ENCODE measurements at places on chromosomes 1 and 21.

DNA sequence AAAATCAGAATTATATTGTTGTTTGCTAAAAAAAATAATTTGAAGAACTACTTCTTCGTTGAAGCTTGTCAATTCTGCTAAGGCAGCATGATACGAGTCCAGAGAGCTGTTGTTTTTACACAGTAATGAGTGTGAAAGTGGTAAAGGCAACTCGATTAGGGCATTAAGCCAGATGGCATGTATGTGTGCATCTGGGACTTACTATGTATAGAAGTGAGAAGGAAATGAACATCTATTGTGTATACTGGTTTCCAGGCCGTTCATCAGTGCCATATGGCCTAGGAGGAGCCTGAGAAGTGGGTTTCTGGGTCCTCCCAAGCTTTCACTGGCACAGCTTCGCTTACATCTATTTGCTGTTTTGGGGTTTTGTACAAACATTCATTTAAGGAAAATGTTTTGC lies 5.7 kb downstream of the CTPS1 start:
- no peak for DNase-seq

DNA sequence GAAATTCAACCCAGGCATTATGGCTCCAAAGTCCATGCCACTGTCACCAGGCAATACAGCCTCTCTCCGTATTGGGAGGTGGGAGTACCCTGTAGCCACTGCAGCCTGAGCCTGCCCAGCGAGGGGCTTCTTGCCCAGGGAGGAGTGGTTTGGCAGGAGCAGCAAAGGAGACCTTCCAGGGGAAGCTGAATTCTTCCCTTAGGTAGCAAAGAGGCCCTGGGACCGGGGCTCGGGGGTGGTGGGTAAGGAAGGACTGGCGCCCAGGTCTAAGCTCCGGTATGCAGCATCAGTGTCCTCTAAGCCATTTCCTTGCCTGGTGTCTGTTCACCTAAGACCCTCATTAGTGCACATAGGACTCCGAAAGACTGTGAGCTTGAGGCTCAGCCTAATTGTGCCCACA lies 17.0 kb downstream of the TNNT2 start:
- DNase-seq, result no peak

DNA sequence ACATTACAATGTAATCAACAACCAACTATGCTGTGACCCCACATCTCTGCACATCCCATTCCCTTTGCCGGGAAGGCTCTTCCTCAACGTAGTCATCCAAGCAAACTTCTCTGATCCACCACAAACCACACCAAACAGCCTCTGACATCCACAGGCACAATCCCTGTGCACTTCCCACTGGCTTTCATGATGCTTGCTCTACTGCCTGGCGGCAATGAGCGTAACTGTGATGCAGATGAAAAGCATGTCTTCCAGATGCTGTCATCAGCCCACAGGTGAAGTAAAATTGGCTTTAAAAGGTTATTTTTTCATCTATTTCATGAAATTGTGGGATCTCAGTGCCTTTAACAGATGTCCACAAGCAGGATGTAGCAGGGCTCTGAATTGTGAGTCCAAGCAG lies 635.2 kb downstream of the SMYD3 start:
- no peak for DNase-seq

DNA sequence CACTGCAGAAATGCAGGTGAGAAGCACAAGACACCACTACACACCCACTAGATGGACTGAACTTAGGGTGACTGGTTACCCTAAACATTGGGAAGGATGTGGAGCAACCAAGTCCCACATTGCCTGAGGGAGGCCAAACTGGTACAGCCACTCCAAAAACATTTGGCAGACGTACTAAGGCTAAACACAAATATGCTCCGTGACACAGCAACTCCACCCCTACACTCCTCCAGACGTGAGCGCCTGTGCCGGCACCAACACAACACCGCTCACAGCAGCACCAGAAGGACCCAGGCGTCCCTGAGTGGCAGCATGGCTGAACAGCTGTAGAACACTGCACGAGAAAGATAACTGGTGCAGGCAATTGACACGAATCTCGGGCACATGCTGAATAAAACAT lies 14.7 kb downstream of the PTTG1IP start:
- no peak for DNase-seq

DNA sequence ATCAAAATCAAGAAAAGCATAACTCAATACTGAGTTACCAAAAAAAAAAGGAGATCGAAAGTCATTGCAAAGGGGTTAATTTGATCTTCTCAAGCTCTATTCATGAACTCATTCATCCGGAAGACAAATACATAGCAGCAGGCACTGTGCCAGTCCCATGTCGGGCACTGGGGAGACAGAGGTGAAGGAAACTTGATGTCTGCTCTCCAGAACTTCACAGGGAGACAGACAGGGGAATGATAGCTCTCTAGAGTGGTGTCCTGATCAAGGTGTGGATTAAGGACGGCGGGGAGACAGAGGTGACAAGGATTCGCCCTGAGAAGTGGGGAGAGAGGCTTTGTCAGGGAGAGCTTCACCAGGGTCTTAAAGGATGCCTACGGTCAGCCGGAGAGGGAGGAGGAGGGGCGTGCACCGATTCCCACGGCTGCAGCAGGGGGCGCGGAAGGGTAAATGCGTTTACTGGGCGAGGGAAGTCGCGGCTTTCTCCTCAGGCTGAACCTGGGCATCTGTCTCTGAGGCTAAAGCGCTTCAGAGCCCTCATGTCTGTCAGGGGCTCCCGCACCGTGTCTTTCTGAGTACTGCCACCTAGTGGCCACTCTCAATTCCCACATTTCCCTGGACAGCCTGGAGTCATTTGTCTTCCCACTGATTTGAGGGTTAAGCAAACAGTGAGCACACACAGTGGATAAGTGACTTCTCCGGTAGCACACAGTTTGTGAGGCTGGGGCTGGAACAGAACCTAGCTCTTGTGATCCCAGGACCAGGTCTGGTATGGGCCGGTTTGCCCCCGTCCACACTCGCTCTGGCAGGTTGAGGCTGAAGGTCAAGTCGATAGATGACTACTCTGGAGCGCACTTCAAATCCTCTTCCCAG lies 152.8 kb downstream of the TENT5C start:
- DNase-seq, result peak; percentile 46

- no peak for DNase-seq
Measured at GRCh38 chr1:234120327-234120944, 216.0 kb downstream of the SLC35F3 start.

DNA sequence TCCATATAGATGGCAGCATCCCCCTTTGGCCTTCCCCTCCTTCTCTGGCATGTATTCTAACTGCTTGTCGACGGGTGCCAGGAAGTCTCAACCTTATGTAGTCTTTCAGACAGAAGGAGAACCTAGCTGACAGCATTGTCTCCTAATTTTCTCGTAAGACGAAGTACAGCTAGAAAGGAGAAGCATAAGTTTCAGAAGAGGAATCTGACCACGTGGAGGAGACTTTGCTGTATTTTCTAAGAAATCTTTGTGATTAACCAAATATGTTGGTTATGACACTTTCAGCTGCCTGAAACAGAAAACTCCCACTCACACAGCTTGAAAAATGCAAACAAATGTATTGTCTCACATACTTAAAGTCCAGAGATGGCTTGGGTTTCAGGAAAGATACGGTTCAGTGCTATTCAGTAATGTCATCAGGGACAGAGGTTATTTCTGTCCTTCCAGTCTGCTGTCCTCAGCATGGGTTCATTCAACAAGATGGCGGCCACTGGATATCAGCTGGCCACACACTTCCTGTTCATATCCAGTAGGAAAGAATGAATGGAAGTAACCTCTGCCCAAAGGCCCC lies 109.5 kb upstream of the ZNF648 start:
- no peak for DNase-seq

DNA sequence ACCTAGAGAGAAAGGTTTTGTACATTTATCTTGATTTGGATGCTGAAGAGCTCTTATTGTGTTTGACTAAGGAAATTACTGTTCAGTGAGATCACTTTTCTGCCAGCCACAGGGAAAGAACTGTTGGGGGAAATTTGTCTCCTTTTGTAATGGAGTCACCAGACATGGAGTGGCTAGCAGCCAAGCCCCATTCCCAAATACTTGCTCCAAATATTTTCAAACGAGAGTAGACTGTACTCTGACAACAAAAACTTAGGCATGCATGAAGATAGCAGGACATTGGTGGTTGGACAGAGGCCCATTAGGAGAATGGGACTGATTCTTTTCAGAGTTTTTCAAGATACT lies 21.1 kb downstream of the IPO9 start:
- DNase-seq, result no peak

GRCh38 chr21:41815652-41816582 lies 49.1 kb upstream of the RIPK4 start:
- DNase-seq, result no peak

DNA sequence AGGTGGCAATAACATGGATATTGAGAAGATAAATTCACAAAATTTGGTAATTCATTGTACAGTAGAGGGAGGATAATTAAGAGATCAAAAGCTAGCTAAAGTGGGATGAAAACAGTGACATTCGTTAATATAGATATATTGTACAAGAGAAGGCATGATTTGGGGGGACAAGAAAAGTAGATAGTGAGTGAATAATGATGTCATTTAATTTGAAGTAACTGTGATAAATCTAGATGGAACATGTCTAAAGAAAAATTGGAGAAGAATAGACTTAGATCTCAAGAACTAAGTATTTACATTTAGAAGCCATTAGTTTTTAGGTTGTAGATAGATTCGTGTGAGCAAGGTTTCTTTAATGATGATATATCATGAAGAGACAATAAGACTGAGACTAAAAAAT lies 594.0 kb upstream of the RGS18 start:
- DNase-seq, result no peak

GRCh38 chr1:211511947-211512346 lies 20.0 kb upstream of the RD3 start:
- no peak for DNase-seq

DNA sequence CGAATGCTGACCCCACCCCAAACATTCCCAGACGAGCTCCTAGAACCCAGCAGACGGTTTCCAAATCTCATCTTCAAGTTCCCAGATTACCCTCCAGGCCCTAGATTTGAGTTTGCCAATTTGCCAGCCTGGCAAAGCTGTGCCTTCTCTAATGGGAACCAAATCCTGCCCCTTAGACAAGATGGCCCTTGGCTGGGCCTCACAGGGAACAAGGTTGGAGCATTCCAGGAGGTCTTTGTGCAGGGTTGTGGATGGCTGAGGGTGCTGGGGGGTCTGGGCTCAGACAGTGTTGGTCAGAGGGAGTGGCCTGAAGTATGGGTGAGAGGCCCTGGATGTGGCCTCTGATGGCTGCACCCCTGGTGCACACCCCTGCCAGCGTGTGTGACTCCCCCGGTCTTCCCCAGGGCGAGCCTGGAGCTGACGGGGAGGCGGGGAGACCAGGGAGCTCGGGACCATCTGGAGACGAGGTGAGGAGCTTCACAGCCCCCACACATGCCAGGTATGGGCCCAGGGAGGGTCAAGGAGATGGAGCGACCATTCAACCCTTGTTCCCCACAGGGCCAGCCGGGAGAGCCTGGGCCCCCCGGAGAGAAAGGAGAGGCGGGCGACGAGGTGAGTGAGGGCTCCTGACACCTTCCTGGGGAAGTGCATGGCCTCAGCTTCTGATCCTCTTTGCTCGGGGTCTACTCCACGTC lies 10.2 kb downstream of the COL6A1 start:
- DNase-seq, result no peak

- no peak for DNase-seq
Measured at GRCh38 chr21:26783466-26784195, 61.6 kb downstream of the ADAMTS1 start.

DNA sequence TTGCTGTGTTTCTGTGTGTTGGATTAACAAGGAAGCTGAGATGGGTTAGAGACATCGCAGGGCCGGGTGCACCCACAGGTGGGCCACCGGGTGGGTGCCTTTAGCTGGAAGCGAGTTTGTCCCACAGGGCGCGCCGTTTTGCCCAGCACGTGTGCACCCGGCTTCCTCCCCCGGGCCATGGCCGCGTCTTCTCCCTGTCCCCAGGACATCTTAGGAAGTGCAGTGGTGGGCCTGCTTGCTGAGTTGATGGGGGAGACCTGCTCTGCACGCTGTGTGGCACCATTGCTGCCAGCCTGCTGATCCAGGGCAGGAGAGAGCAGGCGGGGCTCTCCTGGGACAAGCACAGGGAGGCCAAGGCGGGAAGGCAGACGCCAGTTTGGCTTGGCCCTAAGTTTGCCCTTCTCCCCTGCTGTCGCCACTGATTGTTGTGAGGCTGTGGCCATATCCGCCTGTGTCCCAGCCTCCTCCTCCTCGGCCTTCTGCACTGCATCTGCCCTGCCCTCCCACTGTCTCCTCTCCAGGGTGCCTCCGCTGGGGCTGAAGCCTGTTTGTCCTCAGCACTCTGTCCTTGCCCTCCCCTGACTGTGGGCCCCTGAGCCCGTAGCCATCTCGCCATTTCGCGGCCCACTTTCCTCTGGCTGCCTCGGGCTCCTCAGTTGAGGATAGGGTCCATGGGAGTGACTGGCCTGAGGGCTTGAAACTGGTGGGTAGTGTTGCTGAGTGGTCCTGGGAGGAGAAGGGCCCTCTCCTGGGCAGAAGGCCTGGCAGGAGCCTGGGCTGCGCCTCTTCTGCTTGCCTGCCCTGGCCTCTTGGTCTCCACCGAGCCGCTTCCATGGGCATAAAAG lies 47.6 kb downstream of the PKNOX1 start:
- DNase-seq, result no peak

DNA sequence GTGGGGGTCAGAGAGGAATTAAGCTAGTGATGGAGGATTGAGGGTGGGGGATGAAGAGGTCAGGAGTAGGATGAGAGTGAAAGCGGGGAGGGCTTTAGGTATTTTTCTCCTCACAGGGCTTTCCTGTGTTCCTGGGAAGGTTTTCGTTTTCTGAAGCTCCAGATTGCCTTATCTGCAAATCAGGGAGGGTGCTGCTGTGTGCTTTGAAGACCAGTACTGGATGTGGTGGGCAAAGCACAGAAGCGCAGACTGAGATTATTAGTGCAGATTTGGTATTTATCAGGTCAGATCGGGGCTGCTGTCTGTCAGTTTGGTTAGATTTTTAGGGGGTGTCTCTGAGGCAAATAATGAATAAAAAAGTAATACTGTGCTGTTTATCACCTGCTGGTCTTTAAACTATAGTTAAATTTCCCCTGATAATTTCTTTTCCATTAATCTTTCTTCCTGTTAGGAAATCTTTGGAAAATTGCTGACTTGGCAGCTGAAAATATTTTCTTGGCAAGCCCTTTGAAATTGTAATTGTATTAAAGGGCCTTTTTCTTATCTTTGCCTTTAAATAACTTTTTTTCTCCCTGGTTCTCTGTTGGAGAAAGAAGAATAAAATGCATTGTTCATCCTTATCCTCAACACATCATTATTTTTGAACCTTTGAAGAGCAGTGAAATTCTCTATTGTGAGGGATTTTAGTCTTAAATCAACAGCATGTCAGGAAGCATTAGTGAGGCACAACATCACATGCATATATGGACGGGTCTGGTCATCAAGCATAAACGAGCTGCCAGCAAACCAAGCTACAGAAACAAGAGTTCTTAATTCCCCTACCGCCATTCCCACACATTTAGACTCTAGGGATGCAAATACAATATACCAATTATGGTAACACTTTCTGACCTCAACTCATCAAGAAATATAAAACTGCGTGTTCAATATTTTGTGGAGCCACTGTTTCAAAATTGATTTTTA lies 139.6 kb downstream of the S1PR1 start:
- no peak for DNase-seq

DNA sequence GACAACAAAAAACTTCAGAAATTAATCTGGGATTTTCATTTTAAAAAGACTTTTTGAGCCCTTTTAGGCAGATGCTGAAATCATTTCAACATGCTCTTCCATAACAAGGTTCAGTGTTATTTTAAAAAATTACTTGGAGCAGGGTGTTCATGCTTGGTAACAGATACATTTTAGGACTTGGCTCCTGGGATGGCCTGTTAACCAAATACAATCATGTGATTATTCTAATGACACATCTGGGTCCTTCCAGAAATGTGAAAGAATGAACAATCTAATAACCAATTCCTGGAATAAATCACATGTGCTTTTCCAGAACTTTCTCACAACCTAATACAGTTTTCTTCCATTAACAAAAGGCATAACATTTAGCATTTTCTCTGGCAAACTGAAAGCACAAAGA lies 379.8 kb upstream of the RUNX1 start:
- DNase-seq, result no peak

All from stimulated activated CD8-positive, alpha-beta memory T cell treated with anti-CD3 and anti-CD28 coated beads, Interleukin-7, amount 100 ng/mL, for 1 hour (primary cell).